Activated B cell treated with CpG ODN at 0.5 μM for 24 hours (primary cell): ENCODE measurements at places on chromosomes 3 and 15.

DNA sequence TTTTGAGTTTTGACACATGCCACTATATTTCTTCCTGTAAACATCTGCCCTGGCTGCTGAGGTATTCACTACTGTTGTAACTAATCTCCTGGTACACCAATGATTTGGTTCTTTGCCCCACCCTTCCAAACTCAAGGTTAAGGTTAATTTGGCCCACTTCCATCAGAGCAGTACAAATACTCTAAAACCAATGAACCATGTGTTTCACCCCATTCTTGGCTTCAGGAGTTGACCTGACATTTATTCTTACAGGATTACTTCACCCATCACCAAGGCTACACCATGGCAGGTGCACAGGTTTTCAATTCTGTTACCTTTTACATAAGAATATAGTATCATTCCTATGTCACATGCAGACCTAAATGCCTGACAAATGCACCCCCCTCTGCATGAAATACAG lies 1179.9 kb downstream of the ZPLD1 start:
- H3K4me3 ChIP-seq = no peak overlapping the region
- no peak for DNase-seq
- no peaks in the 10 kb centered on the region for H3K27me3 ChIP-seq
- no peak overlapping the region for H3K27ac ChIP-seq
- H3K4me1 ChIP-seq = no peaks in the 10 kb centered on the region

GRCh38 chr3:188272481-188273372 lies 118.8 kb downstream of the LPP start:
- H3K27ac ChIP-seq = no peak overlapping the region
- H3K4me3 ChIP-seq = no peak overlapping the region
- peaks cover 10% of the 10 kb centered on the region for H3K36me3 ChIP-seq
- H3K4me1 ChIP-seq = peaks cover 36% of the 10 kb centered on the region
- no peaks in the 10 kb centered on the region for H3K27me3 ChIP-seq

DNA sequence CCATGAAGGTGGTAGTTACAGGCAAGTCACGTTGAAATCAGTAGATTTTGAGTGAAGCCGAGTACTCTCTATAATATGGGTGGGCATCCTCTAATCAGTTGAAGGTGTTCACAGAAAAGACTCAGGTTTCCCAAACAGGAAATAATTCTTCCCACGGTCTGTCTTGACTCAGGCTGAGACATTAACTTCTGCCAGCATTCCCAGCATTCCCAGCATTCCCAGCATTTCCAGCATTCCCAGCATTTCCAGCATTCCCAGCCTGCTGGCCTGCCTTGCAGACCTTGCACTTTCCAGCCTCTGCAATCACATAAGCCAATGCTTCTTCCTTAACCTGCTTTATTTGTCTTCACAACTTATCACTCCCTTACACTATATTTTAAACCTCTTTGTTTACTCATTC lies 542.3 kb upstream of the ROBO2 start:
- no peaks in the 10 kb centered on the region for H3K27me3 ChIP-seq
- no peak overlapping the region for H3K27ac ChIP-seq
- no peaks in the 10 kb centered on the region for H3K4me1 ChIP-seq
- H3K36me3 ChIP-seq = no peaks in the 10 kb centered on the region

DNA sequence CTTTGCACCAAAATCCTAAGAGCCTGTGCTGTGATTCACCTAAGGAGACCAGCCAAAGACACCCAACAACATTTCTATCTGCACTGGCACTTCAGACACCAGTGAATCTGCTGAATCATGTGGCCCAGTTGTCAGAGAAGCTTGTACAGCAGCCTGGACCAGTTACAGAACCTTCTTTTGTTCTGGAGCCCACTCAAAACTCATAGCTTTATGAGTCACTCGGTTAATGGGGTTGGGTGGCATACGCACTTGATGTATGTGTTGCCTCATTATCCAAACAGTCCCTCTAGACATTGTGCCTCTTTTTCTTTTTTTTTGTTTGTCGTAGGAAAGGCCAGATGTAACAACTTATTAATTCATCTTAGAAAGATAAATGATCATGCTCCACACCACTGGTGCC lies 25.6 kb upstream of the GOLGA6L2 start:
- H3K4me1 ChIP-seq = no peaks in the 10 kb centered on the region
- no peak for DNase-seq
- no peaks in the 10 kb centered on the region for H3K36me3 ChIP-seq
- no peak overlapping the region for H3K27ac ChIP-seq
- H3K27me3 ChIP-seq = no peaks in the 10 kb centered on the region

- H3K27me3 ChIP-seq = no peaks in the 10 kb centered on the region
- H3K4me3 ChIP-seq = no peak overlapping the region
- H3K36me3 ChIP-seq = peaks cover 42% of the 10 kb centered on the region
- DNase-seq = no peak
- H3K27ac ChIP-seq = no peak overlapping the region
- H3K4me1 ChIP-seq = peaks cover 53% of the 10 kb centered on the region
Observed at GRCh38 chr3:67647390-67647878, 7.0 kb downstream of the SUCLG2 start.

DNA sequence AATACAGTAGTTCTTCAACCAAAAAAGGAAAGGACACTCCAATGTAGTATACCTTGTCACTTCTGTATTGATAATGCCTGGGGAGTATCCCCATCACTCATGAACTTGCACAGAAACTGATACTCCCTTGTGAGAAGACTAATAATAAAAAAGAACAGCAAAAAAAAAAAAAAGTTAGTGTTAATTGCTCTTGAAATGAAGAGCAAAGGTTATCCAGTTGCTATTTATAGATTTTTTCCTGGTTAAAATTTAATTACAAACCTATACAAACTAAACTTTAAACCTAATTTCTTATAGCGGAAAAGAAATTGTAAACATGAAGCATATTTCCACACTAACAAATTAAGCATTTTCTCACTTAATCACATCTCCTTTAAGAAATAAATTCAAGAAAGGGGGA lies 6.7 kb downstream of the PLOD2 start:
- H3K27me3 ChIP-seq = peaks cover 10% of the 10 kb centered on the region
- no peaks in the 10 kb centered on the region for H3K36me3 ChIP-seq
- DNase-seq = no peak

GRCh38 chr15:68576235-68576892 lies 2.4 kb upstream of the CORO2B start:
- H3K27me3 ChIP-seq = peaks cover 28% of the 10 kb centered on the region
- peaks cover 52% of the 10 kb centered on the region for H3K4me1 ChIP-seq
- DNase-seq = no peak

DNA sequence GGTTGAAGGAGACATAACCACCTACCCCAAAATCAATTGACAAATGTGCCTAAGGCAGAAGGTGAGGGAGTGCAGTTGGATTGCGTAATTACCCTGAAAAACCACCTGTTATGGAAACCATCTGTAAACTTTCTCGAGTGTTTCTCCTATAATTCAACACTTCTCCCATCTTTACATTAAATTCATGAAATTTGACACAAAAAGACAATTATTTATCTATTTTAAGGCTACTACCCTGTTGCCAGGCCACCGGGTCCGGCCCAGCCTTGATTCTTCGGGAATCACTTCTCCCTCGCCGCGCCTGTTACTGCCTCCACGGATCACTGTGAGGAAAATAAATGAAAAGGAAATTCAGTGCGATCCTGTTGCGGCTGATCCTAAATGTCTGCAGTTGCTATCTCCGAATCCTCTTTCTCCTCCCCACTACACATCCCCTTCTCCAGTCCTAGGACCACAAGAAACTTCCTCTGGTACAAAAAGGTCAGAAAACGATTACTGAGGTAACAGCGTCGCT lies 646 bp downstream of the IQCB1 start:
- H3K4me3 ChIP-seq = peak overlapping the region; percentile 99
- H3K4me1 ChIP-seq = peaks cover 70% of the 10 kb centered on the region
- DNase-seq = no peak
- peak overlapping the region; percentile 95 for H3K27ac ChIP-seq
- H3K27me3 ChIP-seq = no peaks in the 10 kb centered on the region

DNA sequence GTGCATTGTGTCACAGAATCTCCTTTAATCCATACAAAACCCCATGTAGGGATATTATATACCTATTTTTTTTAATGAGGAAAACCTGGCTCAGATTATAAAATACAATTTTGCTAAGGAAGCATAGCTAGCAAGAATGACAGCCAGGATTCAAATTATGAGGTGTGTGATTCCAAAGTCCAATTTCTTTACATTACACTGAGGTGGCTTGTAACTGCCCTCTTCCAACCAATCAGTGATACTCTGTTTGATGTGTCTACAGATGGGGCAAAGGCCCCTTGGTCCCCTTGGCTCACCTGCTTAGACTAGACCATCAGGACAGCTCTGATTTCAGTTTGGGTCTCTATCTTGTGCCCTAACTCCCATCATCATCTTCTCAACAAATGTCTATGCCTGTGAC lies 120.3 kb upstream of the ADAMTS9 start:
- no peak overlapping the region for H3K27ac ChIP-seq
- H3K27me3 ChIP-seq = no peaks in the 10 kb centered on the region
- H3K4me3 ChIP-seq = no peak overlapping the region
- H3K4me1 ChIP-seq = no peaks in the 10 kb centered on the region

DNA sequence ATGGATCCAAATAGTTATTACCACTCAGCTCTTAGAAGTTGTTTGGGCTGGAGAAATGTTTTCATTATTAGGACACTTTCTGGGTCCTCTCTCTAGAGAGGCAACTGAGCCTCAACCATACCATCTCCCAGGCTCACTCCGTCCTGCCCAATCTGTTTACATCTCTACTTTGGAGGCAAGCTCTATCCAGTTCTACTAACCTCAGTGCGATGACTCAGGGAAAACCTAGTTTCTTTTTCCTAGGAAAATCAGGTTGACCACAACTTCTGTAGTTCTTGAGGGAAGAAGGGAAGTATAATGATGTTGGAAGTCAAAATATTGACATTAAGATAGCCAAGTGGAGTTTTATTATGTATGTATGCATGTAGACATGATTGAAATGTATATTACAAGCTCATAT lies 40.4 kb downstream of the LPP start:
- H3K36me3 ChIP-seq = peaks cover 26% of the 10 kb centered on the region
- no peaks in the 10 kb centered on the region for H3K27me3 ChIP-seq
- no peak for DNase-seq
- no peak overlapping the region for H3K4me3 ChIP-seq
- H3K4me1 ChIP-seq = peaks cover 43% of the 10 kb centered on the region
- no peak overlapping the region for H3K27ac ChIP-seq

DNA sequence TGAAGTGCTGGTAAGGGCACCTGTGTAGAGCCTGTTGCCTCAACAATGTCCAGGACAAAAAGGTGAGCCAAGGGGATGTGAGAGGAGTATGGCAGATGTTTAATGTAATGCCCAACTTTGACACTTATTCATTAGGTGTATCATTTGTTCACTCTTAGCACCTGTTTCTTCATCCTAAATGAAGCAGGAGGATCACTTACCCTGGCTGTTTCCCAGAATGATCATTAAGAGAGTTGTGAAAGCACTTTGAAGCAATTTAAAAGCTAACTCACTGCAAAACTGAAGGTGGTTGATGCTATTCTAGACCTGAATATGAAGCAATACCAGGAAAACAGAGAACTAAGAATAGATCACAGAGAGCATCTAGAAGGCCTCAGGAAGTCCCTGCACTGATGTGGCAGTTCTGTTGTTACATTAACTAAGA lies 3.4 kb upstream of the HHLA2 start:
- peaks cover 51% of the 10 kb centered on the region for H3K4me1 ChIP-seq
- no peaks in the 10 kb centered on the region for H3K36me3 ChIP-seq
- no peak for DNase-seq

DNA sequence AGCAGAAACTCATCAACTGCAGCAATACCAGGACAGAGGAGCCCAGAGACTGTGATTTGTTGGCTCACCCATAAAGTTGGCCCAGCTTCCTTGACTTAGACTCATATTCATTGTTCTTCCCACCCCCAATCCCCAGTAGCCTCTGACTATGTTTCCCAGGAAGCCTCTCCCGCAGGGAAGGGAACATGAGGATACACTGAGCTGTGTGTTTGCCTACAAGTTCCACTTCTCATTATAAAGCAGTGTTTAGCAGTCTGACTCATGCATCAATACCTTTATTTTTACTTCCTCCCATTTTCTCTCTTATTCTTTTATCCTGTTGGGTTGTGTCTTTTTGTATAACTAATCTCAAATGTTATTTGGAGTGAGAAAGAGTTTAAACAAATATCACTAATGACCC lies 111.6 kb upstream of the PHLDB2 start:
- no peak overlapping the region for H3K4me3 ChIP-seq
- H3K4me1 ChIP-seq = no peaks in the 10 kb centered on the region
- DNase-seq = no peak

GRCh38 chr3:168693870-168694269 lies 598.1 kb upstream of the GOLIM4 start:
- no peaks in the 10 kb centered on the region for H3K4me1 ChIP-seq
- H3K4me3 ChIP-seq = no peak overlapping the region
- no peak for DNase-seq
- H3K27me3 ChIP-seq = no peaks in the 10 kb centered on the region
- no peak overlapping the region for H3K27ac ChIP-seq

GRCh38 chr15:83115831-83116565 lies 8.6 kb downstream of the TM6SF1 start:
- H3K27me3 ChIP-seq = no peaks in the 10 kb centered on the region
- no peaks in the 10 kb centered on the region for H3K4me1 ChIP-seq
- H3K4me3 ChIP-seq = no peak overlapping the region
- H3K27ac ChIP-seq = no peak overlapping the region
- DNase-seq = no peak
- no peaks in the 10 kb centered on the region for H3K36me3 ChIP-seq

GRCh38 chr15:40942878-40943277 lies 10.4 kb upstream of the CHAC1 start:
- DNase-seq = no peak
- H3K27ac ChIP-seq = no peak overlapping the region
- H3K27me3 ChIP-seq = peaks cover 7% of the 10 kb centered on the region
- H3K4me1 ChIP-seq = peaks cover 34% of the 10 kb centered on the region
- H3K36me3 ChIP-seq = no peaks in the 10 kb centered on the region
- H3K4me3 ChIP-seq = peak overlapping the region; percentile 73

- H3K4me3 ChIP-seq = peak overlapping the region; percentile 12
- peaks cover 34% of the 10 kb centered on the region for H3K4me1 ChIP-seq
- H3K27me3 ChIP-seq = no peaks in the 10 kb centered on the region
- H3K36me3 ChIP-seq = no peaks in the 10 kb centered on the region
Observed at GRCh38 chr3:195080125-195080524, 190.8 kb downstream of the XXYLT1 start.

GRCh38 chr3:53169832-53170324 lies 8.9 kb downstream of the PRKCD start:
- DNase-seq = no peak
- peaks cover 94% of the 10 kb centered on the region for H3K4me1 ChIP-seq
- H3K27me3 ChIP-seq = no peaks in the 10 kb centered on the region
- peak overlapping the region; percentile 56 for H3K4me3 ChIP-seq
- peak overlapping the region; percentile 50 for H3K27ac ChIP-seq

GRCh38 chr3:36317915-36318314 lies 62.4 kb upstream of the STAC start:
- H3K4me1 ChIP-seq = no peaks in the 10 kb centered on the region
- H3K27me3 ChIP-seq = no peaks in the 10 kb centered on the region
- no peaks in the 10 kb centered on the region for H3K36me3 ChIP-seq
- no peak overlapping the region for H3K27ac ChIP-seq
- no peak overlapping the region for H3K4me3 ChIP-seq
- no peak for DNase-seq

DNA sequence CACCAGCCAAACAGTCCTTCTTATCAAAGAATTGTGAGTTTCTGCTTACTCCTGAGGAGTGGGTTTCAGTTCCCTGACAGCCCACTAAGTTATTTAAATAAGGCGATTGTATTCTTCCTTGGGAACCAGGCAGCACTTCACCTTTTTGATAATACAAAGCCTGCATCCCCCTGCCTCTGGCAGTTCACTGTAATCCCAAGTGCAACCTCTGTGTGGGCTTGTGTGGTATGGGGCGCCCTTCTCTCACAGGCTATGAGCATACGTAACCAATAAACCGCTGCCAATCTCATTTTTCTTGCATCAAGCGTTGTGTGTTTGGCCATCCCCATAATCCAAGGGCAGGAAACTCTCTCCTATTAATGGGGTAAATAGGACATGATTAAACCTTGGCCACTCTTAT lies 1025.6 kb downstream of the NSUN3 start:
- H3K4me1 ChIP-seq = no peaks in the 10 kb centered on the region
- H3K4me3 ChIP-seq = no peak overlapping the region
- no peak for DNase-seq
